Fibroblast of skin of abdomen (primary cell): ENCODE measurements at places on chromosomes 12 and 14.

GRCh38 chr12:79692860-79693577 lies 2.3 kb upstream of the PAWR start:
- DNase-seq = peak; percentile 78

GRCh38 chr12:123031171-123031845 lies 50.8 kb downstream of the ARL6IP4 start:
- DNase-seq = no peak

DNA sequence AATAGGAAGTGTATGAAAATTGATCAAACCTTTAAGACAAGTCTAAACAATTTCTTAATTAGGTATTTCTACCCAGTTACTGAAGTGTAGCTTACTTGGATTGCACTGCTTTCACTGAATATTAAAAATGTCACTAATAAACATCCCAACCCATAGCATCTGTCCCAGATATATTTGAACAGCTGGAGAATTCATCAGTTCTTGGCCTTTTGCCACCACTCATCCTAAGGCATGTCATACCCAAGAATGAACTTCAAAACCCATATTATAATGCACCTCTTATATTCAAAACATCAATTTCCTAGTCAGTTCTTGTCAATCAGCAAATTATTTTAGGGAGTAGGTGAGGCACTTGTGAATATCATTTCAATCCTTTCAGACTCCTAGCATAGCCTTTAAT lies 392.3 kb downstream of the PAWR start:
- peak; percentile 3 for DNase-seq

- no peak for DNase-seq
These were observed 62.2 kb downstream of the PRMT8 start for GRCh38 chr12:3553221-3553620.

- no peak for DNase-seq
These were observed 26.3 kb downstream of the RXYLT1 start for GRCh38 chr12:63805704-63806672.

- DNase-seq = no peak
These were observed 50.9 kb downstream of the HSP90AA1 start for GRCh38 chr14:102035914-102036313.

DNA sequence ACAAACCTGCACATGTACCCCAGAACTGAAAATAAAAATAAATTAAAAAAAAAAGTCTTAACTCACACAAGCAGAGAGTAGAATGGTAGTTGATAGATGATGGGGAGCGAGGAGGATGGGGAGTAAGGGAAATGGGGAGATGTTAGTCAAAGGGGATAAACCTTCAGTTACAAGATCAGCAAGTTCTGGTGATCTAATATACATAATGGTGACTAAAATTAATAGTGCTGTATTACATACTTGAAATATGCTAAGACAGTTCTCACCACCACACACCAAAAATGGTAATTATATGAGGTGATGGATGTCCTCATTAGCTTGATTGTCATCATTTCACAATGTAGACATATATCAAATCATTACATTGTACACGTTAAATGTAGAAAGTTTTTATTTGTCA lies 3.2 kb upstream of the C12orf42 start:
- DNase-seq = no peak

- no peak for DNase-seq
These were observed 1.4 kb downstream of the JPH4 start for GRCh38 chr14:23577004-23577681.

GRCh38 chr12:10667581-10667980 lies 6.3 kb downstream of the STYK1 start:
- DNase-seq = no peak

DNA sequence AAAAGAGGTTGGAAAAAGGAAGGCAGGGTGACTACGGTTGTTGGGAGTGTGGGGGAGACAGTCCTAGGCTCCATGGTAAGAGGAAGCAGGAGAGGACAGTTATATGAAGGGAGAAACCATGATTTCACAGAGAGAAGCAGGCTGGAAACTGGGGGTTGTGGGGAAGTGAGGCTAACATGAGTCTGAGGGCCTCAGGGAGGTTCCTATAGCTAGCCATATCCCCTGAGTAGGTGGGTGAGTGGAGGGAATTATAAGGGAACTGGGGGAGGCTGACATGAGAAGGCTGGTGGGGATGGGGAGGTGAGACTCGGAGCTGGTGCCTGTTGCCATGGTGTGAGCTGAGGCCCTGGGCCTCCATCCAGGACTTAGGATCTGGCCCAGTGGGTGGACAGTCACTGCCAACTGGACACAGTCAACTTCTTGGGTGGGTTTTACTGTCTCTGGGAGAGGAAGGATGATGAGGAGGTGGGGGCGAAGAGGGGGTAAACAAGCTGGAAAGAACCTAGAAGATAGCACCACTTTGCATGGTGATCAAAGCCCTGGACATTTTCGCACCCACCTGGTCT lies 1.4 kb downstream of the RNASE13 start:
- DNase-seq = no peak

- DNase-seq = peak; percentile 34
These were observed 29.3 kb upstream of the ATF1 start for GRCh38 chr12:50734409-50735263.

- DNase-seq = no peak
These were observed 15.7 kb downstream of the GSG1 start for GRCh38 chr12:13087766-13088165.

DNA sequence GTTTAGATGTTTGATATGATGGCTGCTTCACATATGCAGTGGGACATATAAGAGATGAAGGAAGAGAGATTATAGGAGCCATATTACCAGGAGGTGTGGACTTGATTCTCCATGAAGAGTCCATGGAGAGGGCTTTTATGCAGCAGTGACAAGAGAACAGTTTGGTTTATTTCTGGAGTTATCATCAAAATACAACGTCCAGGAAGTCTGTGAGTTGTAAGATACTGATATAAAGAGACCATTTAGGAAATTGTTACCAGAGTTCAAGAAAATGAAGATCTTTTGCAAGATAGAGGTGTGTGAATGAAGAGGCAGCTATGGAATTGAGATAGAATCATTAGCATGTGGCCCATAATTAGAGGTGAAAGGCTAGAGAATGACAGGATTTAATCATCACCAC lies 431.7 kb downstream of the NPAS3 start:
- DNase-seq = no peak
